Cardiac muscle cell (in vitro differentiated cells and primary cell): ENCODE measurements at places on chromosomes 4 and X.

GRCh38 chr4:152044331-152045036, 283.7 kb upstream of the GATB start:
- no peak for DNase-seq
- no peaks in the 10 kb centered on the region for H3K4me1 ChIP-seq
- H3K4me3 ChIP-seq = no peak overlapping the region
- no peaks in the 10 kb centered on the region for H3K27me3 ChIP-seq

DNA sequence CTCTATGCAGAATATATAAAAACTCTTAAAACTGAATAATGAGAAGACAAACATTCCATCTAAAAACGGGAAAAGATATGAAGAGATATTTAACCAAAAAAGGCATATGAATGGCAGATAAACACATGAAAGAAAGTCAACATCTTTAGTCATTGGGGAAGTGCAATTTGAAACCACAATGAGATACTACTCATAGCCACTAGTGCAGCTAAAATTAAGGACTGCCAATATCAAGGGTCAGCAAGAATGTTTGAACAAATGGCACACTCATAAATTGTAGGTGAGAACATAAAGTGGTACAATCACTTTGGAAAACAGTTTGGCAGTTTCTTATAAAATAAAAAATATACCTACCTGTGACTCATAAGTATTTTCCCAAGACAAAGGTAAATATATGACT, 534.9 kb upstream of the DIPK2B start:
- H3K4me3 ChIP-seq = no peak overlapping the region
- no peak overlapping the region for H3K27ac ChIP-seq
- no peak for DNase-seq

DNA sequence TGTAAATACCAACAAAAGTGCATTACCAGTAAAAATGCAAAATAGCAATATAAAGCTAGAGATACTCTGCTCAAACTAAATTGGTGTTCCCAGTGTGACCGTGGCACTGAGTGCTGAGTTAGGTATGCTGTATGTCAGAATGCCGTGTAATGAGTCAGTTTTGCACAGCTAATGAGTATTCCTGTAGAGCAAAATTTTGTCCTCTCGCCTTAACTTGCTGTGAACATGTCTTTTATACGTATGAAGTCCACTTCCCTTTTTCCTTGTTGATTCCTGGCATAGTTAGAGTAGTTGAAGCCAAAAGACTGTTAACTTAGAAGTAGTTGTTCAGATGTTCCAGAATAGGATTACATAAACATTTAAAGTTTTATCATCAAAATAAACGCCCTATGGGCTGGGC, 11.5 kb downstream of the DCLK2 start:
- no peaks in the 10 kb centered on the region for H3K4me1 ChIP-seq
- no peak overlapping the region for H3K27ac ChIP-seq
- DNase-seq = no peak
- no peaks in the 10 kb centered on the region for H3K36me3 ChIP-seq
- H3K27me3 ChIP-seq = no peaks in the 10 kb centered on the region

- no peaks in the 10 kb centered on the region for H3K36me3 ChIP-seq
- no peaks in the 10 kb centered on the region for H3K27me3 ChIP-seq
- no peak overlapping the region for H3K4me3 ChIP-seq
- no peaks in the 10 kb centered on the region for H3K4me1 ChIP-seq
- H3K27ac ChIP-seq = no peak overlapping the region
- DNase-seq = no peak
Observed at GRCh38 chr4:10438924-10439323, 18.3 kb downstream of the ZNF518B start.

- H3K4me3 ChIP-seq = no peak overlapping the region
- H3K4me1 ChIP-seq = no peaks in the 10 kb centered on the region
- no peak for DNase-seq
- no peaks in the 10 kb centered on the region for H3K36me3 ChIP-seq
- no peaks in the 10 kb centered on the region for H3K27me3 ChIP-seq
- H3K27ac ChIP-seq = no peak overlapping the region
Observed at GRCh38 chr4:178264001-178264400, 821.8 kb upstream of the AGA start.
